CD4-positive, alpha-beta T cell treated with Interleukin-1 beta for 1 hour (primary cell): ENCODE measurements at places on chromosomes 7 and 10.

- DNase-seq, result no peak
Measured at GRCh38 chr7:149822353-149822943, 15.7 kb upstream of the ZNF862 start.

DNA sequence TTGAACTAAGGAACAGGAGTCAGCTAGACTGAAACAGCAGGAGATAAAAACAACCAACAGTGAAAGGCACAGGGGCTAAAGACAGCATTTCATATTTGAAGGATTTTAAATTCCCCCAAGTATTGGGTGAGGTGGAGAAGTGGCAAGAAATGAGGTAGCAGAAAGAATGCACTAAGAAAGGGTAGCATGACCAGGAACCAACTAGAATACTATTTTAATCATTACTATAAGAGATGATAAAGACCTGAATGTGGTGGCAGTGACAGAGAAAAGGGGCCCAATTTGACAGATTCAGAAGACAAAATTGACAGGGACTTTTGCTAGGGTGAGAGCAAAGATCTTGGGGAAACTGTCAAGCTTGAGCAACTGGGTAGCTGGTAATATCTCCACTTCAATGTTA, 94.9 kb downstream of the ARHGAP12 start:
- DNase-seq, result no peak

DNA sequence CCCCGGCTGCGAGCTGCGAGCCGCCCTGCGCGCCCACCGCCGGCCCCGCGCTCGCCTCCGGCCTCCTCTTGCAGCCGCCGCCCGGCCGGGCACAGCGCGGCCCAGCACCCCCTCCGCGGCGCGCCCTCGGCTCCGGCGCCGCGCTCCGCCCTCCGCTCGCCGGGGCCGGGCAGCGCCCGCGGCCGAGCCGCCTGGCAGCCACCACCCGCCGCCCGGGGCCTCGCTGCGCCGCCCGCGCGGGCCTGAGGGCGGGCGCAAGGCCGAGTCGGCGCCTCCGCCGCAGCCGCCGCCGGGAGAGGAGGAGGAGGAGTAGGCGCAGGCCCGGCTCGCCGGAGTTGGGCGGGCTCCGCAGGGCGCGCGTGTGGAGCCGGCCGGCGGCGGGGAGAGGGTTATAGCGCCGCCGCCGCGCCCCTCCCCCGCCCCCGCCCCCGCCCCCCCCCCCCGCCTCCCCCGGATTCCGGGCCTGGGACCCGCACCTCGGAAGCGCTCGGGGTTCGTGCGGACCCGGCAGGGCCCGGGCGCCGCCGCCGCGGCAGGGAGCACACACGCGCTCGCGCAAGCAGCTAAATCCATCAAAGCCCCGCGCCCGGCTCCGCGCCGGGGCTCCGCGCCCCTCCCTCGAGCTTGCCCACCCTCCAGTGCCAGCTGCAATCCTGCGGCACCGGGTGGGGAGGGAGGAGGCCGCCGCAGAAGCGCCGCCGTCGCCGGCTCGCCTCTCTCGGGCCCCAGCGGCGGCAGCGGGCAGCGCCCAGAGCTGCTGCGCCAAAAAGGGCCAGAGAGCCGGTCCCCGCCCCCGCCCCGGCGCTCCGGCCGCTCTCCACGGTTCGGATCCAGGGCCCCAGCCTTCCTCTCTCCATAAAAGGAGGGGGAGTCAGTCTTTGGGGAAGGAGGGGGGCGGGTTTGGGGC, at the start of gene PDGFA:
Gene PDGFA (minus strand): TSS at position 363 of the 907 bp plus-strand sequence. CDS start 845 bp downstream, outside the sequence.
- DNase-seq, result no peak

- DNase-seq, result no peak
Measured at GRCh38 chr10:124799211-124799610, 2.4 kb upstream of the ABRAXAS2 start.

GRCh38 chr7:3200504-3200903, 100.5 kb upstream of the SDK1 start:
- DNase-seq, result no peak

DNA sequence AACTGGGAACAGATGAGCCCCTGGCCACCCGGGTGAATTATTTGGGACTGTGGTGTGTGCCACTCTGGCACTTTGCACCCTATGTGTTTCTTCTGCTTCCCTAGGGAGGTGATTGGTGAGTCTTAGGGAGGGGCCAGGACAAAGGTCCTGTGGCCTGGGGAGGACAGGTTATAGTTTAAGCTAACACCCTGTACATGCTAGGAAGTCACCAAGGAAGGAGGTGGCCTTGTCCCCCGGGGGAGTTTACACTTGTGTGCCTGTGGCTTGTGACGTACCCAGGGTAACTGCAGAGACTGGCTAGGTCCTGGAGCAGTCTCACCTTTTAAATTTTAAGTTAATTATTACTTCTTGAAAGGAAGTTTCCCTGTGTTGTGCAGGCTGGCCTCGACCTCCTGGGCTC, 196.2 kb downstream of the BAMBI start:
- DNase-seq, result no peak

DNA sequence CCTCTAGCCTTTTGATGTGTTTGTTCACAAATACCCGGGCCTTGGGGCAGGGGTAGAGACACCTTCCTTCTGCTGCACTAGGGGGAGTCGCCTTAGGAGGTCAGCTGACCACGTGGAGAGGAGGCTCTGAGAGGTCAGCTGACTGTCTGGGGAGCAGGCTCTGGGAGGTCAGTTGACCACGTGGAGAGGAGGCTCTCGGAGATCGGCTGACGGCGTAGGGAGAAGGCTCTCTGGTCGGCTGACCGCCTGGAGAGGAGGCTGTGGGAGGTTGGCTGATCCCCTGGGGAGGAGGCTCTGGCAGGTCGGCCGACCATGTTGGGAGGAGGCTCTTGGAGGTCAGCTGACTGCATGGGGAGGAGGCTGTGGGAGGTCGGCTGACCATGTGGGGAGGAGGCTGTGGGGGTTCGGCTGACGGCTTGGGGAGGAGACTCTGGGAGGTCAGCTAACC, 59.6 kb upstream of the LYZL1 start:
- DNase-seq, result no peak

DNA sequence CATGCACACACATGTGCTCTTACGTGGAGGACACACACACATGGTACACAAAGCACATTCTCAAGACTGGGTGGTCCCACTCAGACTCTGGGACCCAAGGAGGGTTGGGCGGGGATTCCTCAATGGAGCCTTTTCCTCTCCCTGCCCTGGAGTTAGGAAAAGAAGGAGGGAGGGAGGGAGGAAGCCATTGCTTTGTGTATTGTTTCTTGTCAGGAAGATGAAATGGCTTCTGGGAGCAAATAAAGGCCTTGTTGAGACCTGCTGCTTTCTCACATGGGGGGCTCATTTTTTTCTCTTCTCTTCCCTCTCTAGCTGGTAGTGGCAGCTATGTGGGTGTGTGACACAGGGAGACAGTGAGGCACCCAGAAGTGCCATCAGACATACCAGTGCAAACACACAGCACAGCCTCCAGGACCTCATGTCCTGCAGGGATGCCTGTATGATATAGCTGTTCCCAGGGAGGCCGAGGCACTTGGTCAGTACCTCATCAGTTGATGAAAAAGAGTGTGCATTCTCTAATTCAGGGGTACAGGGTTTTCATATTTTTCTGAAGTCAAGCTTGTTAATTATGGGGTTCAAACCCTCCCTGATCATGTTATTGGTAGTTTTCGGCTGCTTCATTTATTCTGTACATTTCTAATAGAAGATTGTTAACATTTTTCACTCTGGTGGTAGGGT, 5.7 kb downstream of the AQP1 start:
- no peak for DNase-seq
